ENCODE measurements at places on chromosomes 7 and 10. TPM values are rescaled to one million over a fixed set of nuclear protein-coding genes. Genes with fewer than 3 reads are reported as not detected.

- DNase-seq, result no peak
These were observed 25.7 kb upstream of the PRSS37 start for GRCh38 chr7:141866974-141867373.

- DNase-seq, result no peak
These were observed 30.4 kb downstream of the FOXK1 start for GRCh38 chr7:4712281-4713182.

GRCh38 chr10:101397140-101397539, 43.2 kb downstream of the BTRC start:
- DNase-seq, result peak; percentile 4

DNA sequence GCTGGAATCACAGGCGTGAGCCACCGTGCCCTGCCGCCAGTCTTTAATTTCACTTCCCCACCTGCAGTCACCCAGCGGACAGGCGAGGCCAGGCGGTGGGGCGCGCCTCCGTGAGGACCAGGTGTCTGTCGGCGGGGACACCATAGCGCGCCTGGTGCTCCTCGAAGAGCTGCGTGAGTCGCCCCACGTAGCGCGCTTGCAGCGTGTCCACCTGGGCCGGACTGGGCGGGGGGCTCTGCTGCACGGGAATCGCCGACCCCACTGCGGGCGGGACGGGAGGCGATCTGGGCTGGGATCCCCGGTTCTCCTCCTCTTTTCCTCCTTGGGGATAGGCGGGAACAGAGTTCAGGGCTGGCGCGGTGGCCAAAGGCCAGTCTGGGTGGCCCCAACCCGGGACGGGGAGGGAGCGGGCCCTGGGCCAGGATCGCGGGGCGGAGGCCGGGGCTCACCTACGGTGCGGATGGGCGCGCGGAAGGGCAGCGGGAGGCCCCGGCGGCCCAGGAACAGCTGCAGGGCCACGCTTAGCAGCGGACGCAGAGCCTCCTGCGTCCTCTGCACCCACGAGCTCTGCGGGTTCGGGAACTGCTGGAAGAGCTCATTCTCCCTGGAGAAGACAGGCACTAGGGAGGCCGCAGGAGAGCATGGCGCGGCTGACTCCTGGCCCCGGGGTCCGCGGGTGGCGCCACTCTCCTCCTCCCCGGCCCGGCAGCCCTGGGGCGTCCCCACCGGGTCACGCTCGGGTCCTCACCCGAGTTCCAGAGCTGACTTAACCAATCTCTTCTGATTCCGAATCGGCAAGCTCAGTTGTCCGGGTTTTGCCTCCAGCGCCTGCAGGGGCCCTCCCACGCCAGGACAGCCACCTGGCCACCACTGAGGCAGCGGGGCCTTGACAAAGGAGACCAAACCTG, 1.1 kb upstream of the MOGAT3 start:
- DNase-seq, result no peak

GRCh38 chr10:103475437-103475836, 3.6 kb downstream of the CALHM3 start:
- DNase-seq, result no peak

GRCh38 chr7:21192657-21193056, 235.2 kb upstream of the SP4 start:
- no peak for DNase-seq

DNA sequence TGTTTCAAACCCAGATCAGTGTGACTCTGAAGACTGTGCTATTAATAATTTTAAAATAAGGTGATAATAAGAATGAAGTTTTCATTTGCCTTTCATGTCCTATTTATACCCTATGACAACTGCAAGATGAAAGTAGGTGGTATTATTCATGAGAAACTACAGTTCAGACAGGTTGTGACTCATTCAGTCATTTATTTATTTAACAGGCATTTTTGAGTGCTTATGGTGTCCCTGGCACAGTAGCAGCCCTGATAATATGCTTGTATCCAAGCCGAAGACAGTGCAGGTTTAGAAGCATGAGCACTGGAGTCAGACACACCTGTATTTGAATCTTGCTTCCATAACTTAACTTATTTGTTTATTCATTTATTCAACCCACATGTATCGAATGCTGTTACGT, 87.1 kb downstream of the FZD1 start:
- DNase-seq, result no peak

GRCh38 chr10:118621304-118621942, 26.0 kb upstream of the PRLHR start:
- DNase-seq, result peak; percentile 1

- no peak for DNase-seq
These were observed 62.2 kb downstream of the CASD1 start for GRCh38 chr7:94571816-94572215.

DNA sequence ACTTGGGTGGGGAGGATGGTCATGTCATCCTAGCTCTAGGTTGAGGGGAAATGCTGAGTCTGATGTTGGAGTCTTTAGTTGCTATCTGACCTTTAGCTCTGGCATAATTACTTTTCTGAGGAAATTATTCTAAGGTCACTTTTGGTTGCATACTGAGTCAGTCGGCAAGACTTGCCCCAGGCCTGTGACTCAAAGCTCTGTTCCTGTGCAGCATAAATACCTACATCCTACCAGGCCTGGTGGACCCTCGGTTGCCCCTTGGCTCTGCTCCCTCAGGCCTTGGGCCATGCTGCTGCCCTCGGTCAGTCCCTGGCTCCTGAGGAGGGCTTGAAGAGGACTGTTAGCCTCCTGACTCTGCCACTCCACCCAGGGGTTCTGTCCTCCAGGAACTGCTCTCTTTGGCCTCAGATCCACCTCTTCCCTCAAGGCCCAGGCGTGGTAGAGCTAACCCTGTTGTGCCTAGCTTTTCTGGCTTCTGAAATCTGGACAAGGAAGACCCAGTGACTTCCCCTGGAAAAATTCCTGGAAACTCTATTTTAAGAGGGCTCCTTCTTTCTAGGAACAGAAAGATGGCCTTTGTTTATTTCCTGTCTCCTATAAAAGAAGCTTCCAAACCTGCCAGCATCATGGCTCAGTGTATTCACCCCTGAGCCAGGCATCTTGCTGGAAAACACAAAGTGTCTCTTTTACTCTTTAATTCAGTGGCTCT, 71.2 kb downstream of the TMEM178B start:
- DNase-seq, result no peak

- no peak for DNase-seq
These were observed 183.8 kb upstream of the TBX20 start for GRCh38 chr7:35437619-35438275.

DNA sequence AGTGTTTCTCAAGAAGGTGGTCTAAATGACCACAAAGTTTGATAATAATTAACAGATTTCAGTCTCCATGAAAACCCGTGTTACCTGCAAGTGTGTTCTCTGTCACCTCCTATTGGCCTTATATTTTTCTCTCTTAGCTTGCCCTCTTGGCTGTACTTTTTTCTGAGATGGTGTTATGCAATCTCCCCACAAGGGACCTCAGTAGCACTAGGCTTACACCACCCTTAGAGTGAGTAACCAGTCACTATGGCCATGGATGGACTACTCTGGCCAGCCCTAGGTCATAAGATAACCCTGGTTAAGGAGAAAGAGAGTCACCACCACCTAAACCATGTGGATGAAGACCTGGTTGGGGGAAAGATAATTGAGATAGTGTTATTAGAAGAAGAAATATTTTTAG, 76.8 kb downstream of the NPSR1 start:
- no peak for DNase-seq

- DNase-seq, result no peak
These were observed 67.1 kb upstream of the MAGI2 start for GRCh38 chr7:79520543-79520942.

- no peak for DNase-seq
These were observed 112.4 kb downstream of the ELMO1 start for GRCh38 chr7:37336259-37336658.

DNA sequence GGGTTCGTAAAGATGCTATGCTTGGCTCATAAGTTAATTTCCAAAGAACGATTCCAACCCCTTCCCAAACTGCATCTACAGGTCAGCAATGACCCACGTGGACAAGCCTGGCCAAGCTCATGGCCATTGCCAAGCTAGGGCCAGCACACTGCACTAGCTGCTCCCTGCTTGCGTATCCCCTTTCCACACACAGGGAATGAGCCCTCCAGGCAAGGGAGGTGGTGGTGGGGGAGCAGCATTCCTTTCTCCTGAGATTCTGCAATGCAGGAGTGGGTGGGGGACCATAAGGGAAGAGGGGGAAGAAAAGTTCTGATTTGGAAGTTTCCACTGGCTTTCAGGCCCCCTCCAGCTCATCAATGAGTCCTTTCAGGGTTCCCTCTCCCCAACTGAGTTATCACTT, 56.0 kb downstream of the SH3PXD2A start:
- DNase-seq, result no peak

DNA sequence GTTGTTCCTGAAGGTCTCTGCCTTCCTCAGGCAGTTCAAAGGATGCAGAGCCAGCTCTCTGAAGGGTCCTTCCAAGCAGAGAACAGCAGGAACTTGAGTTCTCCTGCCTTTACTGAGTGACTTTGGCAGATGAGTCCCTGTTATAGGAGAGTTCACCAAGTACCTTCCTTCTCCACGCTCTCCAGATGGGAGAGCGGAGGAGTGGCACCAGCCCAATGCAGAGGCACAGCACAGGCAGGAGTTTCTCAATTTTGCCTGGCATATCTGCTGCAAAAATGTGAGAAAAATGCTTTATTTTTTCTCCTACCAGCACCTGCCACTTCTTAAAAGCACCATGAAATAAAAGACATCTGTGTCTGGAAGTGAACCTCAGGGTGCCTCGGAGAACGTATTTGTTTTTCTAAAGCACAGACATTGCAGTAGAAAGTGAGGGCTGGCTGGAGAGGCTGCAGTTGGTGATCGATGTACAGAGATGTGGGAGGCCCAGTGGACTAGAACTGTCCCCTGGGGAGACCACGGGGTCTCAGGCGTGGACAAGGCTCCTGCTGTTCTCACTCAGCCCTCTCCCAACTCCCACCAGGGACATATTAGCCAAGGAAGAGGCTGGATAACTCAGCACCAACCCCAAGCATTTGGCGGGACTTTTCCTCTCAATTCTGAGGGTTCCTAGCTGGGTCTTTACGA, 174.5 kb downstream of the WDR37 start:
- no peak for DNase-seq

DNA sequence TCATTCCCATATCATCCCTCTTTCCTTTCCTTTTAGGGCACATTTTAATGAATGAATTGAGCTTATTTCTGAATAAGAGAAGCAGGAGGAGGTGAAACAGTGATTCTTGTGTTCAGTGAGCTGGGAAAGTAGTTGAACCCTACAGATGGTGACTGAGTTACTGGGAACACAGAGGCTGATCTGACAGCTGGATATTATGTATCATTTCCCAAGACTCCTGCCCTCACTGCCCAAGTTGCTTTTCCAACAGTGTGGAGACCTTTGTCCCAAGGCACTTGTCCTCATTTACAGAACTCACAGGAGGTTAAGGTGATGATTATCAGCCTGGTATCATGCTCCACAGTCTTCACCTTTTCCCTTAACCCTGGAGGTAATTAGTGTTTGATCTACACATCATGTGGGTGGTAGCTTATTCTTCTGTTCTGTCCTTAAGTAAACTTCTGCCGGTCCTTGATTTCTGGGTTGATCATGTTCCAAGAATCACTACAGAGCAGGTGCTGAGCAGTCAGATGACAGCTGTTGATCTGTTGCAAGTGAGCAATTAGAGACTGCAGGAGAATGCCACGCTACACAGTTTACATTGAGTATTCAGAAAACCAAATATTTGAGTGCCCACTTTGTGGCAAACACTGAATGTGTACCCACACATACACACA, 2.6 kb downstream of the PRLHR start:
- DNase-seq, result no peak

DNA sequence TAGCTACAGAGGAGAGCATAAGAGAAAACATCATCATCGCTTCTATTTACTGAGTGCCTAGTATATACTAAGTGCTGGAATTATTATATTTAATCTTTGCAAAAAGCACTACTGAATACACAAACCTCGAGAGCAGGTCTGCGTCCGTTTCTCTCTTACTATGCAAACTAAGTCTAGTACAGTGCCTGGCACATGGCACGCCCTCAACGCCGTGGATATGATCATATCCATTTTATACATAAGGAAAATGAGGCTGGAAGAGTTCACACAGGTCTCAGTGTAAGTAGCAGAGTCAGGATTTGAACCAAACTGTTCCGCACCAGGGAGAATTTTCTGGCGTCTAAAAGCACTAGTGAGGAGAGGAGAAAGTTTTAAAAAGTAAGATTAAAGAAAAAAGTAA, 17.6 kb downstream of the MXI1 start:
- DNase-seq, result no peak

- DNase-seq, result no peak
These were observed 10.1 kb downstream of the TBATA start for GRCh38 chr10:70774810-70775678.

DNA sequence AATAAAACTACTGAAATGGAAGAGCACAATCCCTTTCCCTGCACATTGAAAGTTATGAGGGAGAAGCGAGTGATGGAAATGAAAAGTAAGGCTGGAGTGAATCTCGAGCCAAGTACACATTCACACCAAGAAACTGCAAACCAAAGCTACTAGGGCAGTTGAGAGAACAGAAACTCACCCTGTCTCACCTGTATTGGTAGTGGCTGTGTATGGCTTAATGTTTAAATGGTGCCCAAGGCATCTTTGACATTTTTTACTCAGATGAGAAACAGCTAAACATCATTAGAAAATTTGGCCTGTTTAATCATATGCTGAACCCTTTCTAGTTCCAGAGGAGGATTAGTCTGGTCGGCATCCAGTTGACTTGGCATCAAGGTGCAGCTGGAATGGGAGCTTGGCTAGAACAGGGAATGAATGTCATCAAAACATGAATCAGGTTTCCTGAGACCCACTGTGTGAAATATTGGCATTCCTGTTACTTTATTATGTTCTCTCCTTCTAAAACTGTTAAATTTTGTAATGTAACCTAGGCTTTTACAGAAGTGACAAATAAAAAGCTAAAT, 840.8 kb downstream of the GRM8 start:
- DNase-seq, result no peak

DNA sequence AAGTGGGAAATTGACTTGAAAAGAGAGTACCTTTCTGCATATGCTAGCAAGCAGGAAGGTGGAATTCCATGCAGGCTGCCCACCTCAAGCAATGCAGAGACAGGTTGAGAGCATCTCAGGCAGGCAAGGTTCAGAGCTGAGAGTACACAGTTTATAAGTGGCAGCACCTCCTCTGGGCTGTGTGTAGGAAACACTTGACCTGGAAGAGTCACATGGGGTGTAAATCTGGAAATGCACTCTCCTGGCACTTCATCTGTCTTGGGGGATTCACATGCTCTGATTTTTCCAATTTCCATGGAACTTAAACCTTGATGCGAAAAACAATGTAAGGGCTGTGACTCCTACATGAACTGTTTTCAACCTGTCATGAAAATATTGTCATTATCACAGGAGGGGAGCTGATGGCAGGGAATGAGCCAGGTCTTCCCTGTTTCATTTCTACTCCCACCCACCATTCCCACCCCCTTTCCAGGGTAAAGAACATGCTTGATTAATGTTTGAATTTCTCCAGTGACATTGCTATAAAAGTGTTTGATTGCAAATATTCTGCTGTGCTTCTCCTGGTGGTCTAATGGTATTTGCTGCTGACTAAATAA, 328.3 kb downstream of the BICC1 start:
- no peak for DNase-seq

GRCh38 chr7:74272305-74273038, 16.7 kb upstream of the CLIP2 start:
- DNase-seq, result no peak

GRCh38 chr10:114816308-114816707, 5.3 kb upstream of the FHIP2A start:
- no peak for DNase-seq

GRCh38 chr7:28183627-28184026, 3.0 kb upstream of the JAZF1 start:
- DNase-seq, result no peak

Gene WDFY4
- total RNA-seq, result 4.2 TPM

Gene SLC16A9
- not detected for total RNA-seq

Gene NXPH1
- total RNA-seq, result not detected

Gene OLAH
- total RNA-seq, result not detected

Gene GDF10
- 0.20 TPM for total RNA-seq

Gene SLC35B4
- 14.0 TPM for total RNA-seq

Gene CXCL12
- total RNA-seq, result 0.58 TPM

All from T-cell (primary cell).